ENCODE measurements at places on chromosomes 11 and 22.

DNA sequence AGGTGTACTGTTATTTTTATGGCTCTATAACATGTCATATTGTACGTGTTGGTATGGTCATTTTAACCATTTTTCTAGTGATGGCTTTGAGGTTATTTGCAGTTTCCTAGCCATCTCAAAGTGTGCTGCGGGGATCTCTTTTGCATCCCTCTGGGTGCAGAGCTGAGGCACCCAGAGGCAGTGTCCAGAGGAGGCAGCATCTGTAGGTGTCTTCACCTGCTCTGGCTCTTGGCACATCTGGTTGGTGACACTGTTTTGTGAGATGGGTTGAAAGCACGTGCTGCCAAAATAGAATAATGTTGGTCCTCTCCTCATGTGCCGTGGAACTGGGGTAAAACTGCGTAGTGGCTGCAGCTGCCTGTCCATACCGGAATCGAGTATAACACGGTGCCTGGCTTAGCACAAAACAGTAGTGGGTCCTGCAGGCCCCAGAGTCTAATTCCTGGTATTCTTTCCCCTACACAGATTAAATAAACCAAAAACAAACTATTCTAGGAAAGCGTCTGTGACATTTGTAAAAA, 12.9 kb downstream of the NEAT1 start:
- no peak for DNase-seq

DNA sequence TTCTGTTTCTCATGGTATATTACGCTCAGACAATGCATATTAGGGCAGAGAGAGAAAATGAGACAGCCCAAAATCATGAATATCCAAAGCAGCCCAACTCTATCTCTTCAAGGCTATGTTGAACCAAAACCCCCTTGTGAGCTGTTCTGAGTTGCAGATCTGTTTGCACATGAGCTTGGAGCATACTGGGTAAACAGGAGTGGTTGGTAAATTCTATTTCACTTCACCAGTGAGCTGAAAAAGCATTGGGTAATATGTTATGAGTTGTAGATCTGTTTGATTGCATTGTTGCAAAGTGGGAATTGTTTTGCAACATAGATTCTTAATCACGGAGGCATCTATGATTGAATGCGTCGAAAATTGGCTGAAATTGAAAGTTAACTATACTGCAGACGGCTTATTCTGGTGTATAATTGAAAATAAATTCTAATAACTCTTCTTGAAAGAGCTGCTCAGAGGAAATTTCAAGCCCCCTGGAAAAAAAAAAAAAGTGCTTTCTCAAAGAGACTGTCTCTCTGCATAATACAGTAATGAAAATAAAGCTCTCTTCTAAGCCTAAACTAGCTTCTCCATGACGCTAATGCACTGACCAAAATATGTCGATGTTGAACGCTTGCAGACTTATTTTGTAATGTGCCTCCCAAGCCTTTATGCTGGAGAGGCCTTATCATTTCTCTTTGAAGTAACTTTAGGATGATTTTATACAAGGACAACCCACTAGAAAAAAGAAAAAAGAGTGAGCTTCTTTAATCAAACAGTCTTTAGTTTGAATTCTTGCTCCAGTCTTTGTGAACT, 263.7 kb downstream of the NTM start:
- DNase-seq: no peak

DNA sequence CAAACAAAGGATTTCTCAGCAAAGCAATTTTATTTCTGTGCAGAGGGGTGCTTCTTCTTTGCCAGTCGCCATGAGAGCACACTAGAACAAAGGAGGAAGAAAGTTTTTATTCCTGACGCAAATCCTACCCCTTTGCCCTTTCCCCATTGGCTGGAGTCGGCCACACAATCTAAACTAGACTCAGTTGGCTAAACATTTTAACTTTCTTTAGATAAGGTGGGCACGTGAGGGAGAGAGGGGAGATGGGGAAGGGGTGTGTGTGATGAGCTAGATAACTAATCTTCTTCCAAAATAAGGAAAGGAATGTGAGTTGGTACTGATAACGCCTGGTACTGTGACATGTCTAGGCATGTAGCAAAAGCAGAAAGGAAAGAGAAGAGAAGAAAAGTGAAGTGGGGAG, 626 bp downstream of the TRIM22 start:
- DNase-seq: peak; percentile 86

DNA sequence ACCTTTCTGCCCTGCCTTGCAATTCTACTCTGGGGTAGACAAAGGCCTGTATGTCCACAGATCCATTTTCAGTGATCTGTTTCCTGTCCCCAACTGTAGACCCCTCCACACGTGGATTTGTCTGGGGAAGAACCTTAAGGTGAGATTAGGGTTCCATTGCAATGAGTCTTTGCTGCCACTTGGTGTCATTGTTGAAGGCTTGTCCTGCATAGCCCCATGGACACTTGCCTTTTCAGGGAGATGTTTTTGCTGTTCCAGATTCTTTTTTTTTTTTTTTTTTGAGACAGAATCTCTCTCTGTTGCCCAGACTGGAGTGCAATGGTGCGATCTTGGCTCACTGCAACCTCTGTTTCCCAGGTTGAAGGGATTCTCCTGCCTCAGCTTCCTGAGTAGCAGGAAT, 21.8 kb downstream of the SERPING1 start:
- peak; percentile 47 for DNase-seq

- DNase-seq: no peak
These were observed 13.4 kb downstream of the PITPNB start for GRCh38 chr22:27905653-27906052.

- DNase-seq: peak; percentile 50
These were observed 90.4 kb downstream of the TTC28 start for GRCh38 chr22:28589102-28589750.

DNA sequence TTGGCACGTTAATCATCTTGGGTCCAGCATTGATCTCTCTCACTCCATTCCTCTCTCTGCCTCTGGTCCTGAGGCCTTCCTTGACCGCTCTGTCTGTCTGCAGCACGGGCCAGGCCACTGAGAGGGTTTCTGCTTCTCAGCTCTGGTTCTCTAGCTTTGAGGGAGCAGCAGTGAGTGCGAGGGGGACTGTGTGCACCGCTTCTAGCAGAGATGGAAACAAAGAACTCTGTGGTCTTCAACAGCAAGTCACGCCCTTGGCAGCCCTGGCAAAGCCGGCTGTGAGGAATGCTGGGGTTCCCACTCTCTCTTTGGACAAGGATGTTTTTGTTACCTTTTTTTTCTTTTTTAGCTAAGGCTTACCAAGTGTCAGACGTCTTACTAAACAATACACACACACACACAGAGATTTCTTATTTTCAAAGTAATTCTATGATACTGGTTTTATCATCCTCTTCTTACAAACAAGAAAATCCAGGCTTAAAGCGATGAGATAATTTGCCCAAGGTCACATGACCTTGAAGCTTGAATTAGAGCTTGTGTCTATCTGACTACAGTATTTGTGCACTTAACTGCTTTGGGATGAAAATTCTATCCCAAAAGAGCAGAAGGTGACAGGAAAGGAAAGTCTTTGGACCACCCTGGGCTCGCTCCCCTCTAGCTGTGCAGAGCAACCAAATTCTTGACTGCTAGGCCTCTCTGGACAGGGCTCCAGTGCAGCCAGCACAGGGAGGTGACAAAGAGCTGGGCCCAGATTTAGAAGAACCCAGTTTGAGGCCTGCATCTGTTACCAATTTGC, 293.2 kb downstream of the NTM start:
- no peak for DNase-seq

GRCh38 chr11:82080160-82080559, 653.5 kb downstream of the FAM181B start:
- DNase-seq: no peak

DNA sequence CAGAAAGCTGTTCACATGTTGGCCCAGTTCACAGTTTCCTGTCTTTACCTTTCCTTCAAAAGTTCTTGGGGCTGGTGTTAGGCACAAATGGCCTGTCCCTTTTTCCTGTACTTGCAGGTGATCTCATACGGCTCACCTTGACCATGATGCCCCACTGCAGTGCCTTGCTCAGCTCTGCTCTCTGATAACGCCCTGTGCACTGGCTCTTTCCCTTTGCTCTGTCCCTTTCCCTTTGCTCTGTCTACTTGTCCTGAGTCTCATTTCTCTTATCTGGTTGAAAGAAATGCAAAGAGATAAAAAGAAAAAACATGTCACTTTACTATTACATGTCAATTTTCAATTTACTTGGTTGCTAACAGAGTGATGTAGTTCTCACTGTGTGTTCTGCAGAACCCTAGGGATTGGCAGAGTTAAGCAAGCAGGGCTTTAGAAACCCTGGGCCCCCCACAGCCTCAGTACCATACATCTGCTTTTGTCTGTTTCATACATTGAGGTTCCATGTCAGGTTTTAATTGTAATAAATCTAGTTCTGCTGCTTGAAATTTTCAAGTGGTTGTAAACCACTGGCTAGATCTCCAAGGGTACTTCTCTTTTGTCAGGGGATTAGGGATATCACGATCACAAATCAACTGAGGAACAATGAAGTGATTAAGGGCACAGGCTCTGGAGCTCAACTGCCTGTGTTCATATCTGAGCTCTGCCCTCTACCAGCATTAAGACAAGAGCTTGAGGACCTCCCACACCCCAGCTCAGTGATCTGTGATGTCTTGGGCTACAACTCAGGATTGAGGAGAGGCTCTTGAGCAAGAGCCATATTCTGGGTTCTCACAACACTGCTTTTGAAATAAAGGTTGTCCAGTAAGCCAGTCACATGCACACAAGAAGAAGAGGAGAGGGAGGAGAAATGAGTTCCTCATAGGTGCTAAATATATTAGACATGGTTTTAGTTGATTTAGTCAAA, 16.3 kb upstream of the SORL1 start:
- DNase-seq: no peak

- DNase-seq: no peak
These were observed 180.7 kb upstream of the NCAM1 start for GRCh38 chr11:112780351-112781087.

GRCh38 chr11:12723421-12724300, 49.4 kb downstream of the TEAD1 start:
- no peak for DNase-seq
